NCI-H187 treated with DMSO at 0.1 percent for 48 hours (cell line): ENCODE measurements at places on chromosomes 16 and 17.

DNA sequence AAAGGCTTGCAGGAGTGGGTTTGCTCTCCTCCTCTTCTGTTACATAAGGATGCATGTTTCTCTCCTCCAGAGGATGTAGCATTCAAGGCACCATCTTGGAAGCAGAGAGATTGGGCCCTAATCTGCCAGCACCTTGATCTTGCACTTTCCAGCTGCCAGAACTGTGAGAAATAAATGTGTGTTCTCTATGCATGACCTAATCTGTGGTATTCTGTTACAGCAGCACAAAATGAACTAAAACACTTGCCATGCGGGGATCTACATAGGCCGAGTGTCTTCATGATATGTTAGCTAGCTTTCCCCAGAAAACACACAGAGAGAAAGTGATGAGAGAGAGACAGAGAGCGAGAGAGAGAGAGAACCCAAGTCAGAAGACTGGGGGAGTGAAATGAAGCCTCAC lies 273.5 kb downstream of the UTP18 start:
- no peak for DNase-seq

DNA sequence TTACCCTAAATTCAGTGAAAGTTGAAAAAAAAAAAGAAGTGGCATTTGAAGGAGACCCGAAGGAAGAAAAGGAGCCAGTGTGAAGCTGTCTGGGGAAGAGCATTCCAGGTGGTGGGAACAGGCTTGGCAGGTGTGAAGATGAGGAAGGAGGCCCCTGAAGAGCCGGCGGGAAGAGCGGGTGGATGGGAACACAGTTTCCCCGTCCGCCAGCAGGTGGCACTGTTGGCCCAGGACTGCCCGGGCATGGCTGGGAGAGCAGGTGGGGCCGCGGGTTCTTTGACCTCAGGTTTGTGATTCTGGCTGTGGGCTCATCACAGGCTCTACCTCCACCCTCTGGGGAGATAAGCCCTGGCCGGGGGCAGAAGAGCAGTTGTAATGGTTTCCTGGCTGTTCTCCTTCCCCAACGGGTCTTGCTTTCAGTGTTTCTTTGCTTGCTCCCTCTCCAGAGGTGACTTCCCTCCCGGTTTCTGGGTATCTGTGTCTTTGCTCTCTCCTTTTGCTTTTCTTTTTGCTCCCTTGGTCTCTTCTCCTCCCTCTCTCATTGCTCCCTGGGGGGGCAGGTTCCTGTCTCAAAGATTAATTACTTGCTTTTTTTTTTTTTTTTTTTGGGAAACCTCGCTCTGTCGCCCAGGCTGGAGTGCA lies 32.3 kb downstream of the RAP1GAP2 start:
- DNase-seq = no peak

DNA sequence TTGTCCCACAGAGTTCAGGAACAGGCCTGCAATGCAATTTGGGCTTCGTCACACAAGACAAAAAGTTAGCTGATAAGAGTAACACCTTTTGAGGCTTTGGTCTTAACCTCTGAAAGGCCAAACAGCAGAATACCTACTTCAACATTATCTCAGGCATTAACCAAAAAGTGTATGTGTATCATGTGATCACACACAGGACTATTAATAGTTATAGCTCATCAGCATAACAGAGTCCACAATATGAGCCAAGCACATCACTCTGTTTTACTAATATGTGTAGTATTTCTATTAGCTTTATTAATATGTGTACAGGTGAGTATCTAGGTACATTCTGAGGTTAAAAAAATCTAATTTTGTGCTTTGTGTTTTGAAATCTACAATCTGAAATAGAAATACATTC lies 30.8 kb downstream of the MYO1D start:
- no peak for DNase-seq

DNA sequence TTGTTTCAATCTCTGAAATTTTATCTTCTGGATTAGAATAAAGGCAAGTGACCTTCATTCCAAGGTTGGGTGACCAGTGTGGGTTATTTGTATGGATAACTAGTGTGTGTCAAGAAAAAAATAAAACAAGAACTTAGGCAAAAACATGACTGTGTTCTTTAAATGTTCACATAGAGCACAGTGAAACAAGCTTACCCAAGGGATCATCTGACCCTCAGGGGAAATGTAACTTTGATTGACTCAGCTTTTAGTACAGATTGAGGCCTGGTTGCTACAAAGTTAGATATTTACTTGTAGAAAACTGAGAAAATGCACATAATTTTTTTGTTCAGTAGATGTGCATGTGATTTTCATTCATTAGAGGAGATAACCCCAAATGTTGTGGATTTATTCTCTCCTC lies 6.7 kb downstream of the CACNG3 start:
- DNase-seq = no peak
